ENCODE measurements at places on chromosomes 1 and 21.

- peak; percentile 17 for DNase-seq
These were observed 364.8 kb downstream of the CEP170 start for GRCh38 chr1:242890192-242890741.

GRCh38 chr21:41403966-41404365 is 22.1 kb upstream of the MX1 start:
- DNase-seq = no peak

GRCh38 chr1:89832496-89833127 is 11.8 kb downstream of the LRRC8D start:
- no peak for DNase-seq

GRCh38 chr1:243658594-243659105 is 191.4 kb downstream of the AKT3 start:
- no peak for DNase-seq

DNA sequence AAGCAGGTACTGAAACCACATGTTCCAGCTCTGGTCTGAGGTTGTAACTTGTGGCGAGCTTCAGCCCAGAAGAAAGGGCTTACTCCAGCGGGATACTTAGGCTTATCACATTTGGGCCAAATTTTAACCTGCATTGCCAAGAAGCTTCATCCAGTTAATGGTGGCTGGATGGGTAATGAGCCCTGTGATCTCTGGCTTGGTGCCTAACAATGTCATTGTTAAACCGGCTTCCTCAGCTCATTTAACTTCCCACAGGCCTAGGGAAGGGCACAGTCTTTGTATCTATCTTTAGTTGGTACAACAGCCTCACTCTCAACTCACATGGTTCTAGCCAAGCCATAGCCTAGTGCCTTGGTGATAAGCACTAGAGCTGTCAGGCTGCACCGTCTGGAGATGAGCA is 43.6 kb upstream of the CCDC190 start:
- DNase-seq = no peak

DNA sequence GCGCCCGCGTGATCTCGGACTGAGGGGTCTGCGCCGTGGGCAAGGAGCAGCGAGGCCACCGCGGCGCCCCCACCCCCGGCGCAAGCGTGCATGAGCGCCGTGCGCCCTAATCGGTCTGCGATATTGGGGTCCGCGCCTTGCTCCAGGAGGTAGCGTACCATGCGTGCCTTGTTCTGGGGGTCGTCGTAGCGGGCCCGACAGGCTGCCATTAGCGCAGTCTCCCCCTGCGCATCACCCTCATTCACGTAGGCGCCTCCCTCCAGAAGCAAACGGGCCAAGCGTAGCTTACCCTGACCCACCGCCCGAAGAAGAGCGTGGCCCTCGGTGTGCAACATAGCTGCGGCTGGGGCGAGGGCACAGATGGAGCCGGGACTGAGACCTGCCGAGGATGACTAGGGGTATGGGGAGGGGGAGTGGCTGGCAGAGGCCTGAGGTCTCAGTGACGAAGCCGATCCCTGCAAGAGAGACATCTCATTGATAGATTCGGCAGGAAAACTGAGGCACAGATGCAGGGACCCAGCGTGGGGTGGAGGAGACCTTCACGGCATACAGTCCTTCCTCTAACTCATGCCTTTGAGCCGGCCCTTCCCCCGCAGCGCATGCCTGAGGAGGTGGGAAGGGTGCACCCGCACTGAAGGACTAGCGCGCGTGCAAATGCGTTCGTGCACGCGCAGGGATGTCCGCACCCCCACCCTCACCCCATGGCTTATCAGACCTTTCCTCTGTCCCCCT is 2.8 kb downstream of the ANKRD34A start:
- DNase-seq = no peak

DNA sequence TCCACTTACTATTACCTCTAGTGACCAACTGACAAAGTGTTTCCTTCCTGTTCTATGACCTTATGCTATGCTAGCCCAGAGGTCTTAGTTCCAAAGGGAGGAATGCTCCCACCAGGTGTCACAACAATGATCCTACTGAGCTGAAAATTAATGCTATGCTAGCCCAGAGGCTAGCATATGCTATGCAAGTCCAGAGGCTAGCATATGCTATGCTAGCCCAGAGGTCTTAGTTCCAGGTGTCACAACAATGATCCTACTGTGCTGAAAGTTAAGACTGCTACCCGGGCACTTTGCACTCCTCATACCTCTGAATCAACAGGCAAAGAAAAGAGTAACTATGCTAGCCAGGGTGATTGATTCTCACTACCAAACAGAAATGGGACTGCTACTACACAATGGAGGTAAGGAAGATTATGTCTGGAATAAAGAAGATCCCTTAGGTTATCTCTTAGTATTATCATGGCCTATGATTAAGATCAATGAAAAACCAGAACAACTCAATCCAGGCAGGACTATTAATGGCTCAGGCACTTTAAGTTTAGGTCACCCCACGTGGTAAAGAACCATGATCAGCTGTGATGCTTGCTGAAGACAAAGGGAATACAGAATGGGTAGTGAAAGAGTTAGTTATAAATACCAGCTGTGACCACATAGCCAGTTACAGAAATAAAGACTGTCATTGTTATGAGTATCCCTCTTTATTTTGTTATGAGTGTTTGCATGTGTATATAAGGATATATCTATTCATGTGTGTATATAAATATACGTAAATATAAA is 114.1 kb downstream of the CSMD2 start:
- DNase-seq = no peak

DNA sequence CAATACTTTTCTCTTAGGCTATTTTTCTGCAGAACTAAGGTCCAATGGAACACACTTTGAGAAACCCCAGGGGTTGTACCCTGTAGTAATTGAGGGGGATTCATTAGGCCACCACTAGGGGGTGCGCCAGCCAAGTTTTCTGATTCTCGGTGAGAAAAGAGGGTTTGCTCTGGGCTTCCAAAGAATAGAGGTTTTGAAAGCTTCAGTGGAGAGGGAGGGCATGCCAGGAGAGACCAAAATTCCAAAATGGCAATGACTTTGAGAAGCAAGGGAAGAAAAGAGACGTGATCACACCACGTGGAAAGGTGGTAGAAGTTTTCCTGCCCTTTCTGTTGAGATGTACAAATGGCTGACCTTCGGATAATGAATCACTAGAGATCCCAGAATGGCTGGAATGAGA is 323.3 kb downstream of the RPS6KC1 start:
- DNase-seq = peak; percentile 35

DNA sequence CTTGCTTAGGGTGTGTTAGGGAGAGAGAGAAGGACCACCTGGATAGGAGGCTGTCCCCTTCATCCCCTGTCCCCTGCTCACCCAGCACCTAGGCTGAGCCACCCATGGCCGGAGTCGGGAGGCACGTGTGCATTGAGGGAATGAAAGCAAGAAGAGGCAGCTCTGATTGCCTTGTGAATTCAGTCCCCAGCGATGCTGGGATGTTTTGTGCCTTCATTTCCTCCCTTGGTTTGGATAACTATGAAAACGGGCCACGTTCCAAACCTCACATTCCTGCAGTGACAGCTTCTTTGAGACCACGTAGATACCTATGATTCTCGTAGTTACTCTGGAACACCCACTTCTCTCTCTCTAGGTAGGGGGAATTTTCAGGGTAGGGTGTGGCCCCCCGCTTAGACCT is 67.1 kb downstream of the MAN1C1 start:
- DNase-seq = no peak

- DNase-seq = no peak
These were observed 203.6 kb downstream of the PCP4 start for GRCh38 chr21:40070871-40071270.

DNA sequence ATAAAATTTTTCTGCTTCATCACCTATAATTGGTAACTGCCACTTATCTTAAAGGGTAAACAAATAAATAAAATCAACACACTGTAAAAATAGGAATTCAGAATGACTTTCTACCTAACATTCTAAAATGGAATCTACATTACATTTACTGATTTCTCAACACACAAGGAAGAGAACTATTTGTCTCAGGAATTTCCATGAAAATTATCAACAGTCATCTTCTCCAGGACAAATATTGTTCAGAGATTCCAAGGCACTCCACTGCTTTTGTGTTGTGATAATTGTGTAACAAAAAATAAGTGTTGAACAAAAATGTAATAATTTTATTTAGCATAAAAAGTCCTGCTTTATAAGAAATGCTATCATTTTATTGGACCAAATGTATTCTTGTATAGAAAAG is 7.3 kb downstream of the ODF2L start:
- no peak for DNase-seq

- no peak for DNase-seq
These were observed 38.1 kb upstream of the STUM start for GRCh38 chr1:226510453-226510852.

DNA sequence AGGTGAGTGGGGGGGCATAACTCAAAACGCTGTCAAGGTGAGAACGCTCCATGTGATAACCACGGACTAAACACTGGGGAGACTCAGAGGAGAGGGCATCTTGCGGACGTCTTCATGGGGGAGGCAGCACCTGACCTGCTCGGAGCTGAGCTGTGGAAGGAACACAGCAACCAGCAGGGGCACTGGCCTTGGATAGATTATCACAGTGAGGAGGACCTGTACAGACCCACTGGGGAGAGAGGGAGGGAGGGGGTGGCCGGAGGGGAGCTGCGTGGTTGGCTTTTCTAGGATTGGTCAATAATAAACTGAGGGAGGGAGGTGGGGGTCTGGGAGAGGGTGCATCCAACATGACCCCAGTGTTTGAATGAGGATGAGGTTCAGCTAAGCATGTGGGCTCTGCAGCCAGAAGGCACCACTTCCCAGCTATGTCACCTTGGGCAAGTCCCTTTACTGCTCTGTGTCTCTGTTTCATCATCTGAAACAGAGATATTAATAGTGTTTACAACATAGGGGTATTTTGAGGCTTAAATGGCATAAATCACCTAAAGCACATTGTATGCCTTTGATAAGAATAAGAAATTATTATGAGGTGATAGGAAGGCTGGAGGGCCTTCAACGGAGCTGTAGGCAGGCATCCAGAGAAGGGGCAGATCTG is 123.3 kb downstream of the GRIK3 start:
- DNase-seq = no peak

GRCh38 chr1:190303501-190303900 is 174.2 kb downstream of the BRINP3 start:
- no peak for DNase-seq

GRCh38 chr1:163130225-163130856 is 61.2 kb downstream of the RGS4 start:
- DNase-seq = no peak

GRCh38 chr1:235513495-235514366 is 9.5 kb upstream of the B3GALNT2 start:
- DNase-seq = no peak

DNA sequence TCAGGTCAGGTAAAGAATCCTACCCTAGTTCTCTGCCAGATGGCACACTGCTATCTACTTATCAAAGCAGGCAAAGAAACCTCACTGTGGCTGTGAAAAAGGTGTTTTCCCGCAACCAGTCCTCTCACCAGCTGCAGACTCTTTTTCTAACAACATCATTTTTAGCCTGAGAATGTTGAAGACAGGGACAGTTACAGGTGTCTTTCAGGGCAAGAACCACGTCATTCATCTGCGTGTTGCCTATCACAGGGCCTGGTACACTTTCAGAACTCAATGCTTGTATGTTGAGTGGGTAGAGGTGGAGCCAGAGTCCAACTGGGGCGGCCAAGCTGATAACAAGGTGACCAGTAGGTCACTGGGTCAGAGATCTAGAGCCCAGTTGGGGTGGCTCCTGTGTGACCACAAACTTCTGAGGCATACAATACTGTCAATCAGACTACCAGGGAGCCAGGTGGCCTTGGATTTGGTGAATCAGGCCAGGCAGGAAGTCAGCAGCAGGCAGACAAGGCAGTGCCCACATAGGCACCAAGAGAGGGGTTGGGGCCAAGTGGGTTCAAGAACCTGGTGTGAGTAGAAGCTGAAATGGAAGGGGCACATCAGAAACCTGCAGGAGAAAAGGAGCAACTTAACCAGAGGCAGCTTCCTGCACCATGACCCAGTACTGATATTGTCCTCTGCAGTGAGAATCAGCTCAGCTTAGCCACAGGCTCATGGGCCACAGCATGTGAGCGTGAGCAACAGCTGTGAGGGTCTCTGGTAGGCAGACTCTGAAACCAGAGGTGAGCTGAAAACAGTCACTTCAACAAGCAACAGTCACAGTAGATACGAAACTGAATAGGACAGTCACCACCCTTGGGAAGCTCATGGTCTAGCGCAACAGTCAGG is 123.6 kb downstream of the DTL start:
- no peak for DNase-seq

DNA sequence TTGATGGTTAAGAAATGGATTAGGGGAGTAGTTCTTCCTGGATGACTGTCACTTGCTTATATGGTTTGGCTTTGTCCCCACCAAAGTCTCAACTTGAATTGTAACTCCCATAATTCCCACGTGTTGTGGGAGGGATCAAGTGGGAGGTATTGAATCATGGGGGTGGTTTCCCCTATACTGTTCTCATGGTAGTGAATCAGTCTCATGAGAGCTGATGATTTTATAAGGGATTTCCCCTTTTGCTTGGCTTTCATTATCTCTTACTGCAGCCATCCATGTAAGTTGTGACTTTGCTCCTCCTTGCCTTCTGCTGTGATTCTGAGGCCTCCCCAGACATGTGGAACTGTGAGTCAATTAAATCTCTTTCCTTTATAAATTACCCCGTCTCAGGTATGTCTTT is 1621.1 kb downstream of the MRPL39 start:
- no peak for DNase-seq
